NCI-H2081 (cell line): ENCODE measurements at places on chromosomes 12 and 14.

DNA sequence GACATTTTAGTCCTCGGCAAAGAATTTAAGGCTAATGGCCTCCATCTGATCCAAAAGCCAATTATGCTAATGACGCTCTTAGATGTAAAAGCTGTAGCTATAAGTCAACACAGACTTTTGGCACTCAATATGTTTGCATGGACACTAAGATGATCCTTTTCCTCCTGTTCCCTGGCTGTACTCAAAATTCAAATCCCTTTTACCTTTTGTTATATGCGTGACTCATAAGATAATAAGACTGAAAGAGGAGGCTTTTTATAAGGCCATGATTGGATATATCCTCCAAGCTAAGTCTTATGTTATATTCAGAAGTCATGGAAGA, 89.8 kb downstream of the PDZRN4 start:
- DNase-seq, result peak; percentile 26

GRCh38 chr12:21775133-21775820, 771 bp upstream of the KCNJ8 start:
- DNase-seq, result no peak

GRCh38 chr12:111842556-111843396, 748 bp downstream of the MAPKAPK5 start:
- no peak for DNase-seq

DNA sequence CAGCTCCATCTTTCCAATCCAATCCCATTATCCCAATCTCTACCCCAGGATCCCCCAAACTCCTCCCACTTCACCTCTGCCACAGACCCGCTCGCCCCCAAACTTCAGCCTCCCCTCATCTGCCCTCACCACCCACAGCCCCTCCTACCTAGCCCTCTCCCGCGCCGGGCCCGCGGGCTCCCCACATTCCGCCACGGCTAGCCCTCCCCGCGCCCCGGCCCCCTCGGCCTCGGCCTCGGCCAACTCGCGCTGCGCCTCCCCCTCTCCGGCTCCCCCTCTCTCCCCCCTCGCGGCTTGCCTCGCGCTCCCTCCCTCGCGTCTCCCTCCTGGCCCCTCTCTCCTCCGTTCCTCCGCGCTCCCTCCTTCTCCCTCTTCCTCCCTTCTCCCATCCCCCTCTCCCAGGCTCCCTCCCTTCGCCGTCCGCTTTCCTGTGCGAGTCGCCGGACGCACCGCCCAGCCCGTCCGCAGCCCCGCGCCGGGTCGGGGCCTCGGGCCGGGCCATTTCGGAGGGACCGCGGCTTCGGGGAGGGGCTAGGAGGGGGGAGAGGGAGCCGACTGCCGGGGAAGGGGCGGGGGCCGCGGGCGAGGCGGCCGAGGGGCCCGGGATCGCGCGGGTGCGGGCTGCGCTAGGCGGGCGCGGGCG, at the start of gene ATN1:
ATN1 (plus strand) TSS at position 581 of the 643 bp plus-strand sequence. CDS start 6,043 bp downstream, outside the sequence.
- peak; percentile 51 for DNase-seq

GRCh38 chr12:131218026-131218922, 264.6 kb downstream of the ADGRD1 start:
- DNase-seq, result no peak

DNA sequence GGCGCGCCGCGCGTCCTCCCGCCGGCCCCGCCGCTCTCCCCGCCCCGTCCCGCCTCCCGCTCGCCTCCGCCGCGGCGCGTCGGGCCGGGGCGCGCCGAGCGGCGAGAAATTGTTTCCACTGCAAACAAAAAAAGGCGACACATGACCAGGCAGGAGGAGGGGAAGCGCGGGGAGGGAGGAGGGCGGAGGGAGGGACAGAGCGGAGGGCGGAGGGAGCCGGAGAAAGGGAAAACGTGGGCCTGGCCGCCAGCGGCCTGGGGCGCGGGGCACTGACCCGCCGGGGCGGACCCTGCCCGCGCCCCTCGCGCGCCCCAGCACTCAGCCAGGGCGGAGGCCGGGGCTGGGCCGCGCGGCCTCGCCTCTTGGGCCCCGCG, at the start of gene FOXN3:
FOXN3 (minus strand) TSS at position 143 of the 374 bp plus-strand sequence. CDS start 4,757 bp downstream, outside the sequence.
- peak; percentile 91 for DNase-seq

- no peak for DNase-seq
Measured at GRCh38 chr12:3572560-3572959, 81.6 kb downstream of the PRMT8 start.

DNA sequence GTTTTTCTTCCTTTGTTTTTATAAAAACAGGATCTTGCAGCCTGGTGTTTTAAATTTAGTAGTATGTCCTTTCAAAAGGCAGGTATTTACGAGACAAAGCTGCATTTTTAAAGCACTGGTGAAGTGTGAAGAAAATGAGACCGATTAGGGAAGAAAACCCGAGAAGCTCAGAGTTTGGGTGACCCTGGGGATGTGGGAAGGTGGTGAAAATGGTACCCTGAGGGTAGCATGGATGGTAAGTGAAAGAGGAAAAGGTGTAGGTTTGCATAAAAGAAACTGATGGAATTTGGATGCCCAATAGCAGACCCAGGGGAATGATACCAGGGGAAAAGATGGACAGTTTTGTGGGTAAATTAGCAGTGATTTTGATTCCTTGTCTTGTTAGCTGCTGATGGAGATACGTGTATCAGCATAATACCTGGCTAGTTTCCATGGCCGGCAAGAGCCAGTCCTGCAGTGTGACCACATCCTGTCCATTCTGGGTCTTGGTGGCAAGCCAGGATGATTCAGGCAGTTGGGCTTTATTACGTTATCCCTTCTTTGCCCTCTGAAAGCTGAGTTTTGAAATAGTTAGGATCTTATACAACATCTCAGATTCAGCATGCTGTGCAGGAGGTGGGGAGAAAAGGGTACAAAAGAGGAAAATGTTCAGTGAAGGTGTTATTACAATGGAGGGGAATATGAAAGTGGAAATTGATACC, 8.9 kb downstream of the BICD1 start:
- peak; percentile 32 for DNase-seq

DNA sequence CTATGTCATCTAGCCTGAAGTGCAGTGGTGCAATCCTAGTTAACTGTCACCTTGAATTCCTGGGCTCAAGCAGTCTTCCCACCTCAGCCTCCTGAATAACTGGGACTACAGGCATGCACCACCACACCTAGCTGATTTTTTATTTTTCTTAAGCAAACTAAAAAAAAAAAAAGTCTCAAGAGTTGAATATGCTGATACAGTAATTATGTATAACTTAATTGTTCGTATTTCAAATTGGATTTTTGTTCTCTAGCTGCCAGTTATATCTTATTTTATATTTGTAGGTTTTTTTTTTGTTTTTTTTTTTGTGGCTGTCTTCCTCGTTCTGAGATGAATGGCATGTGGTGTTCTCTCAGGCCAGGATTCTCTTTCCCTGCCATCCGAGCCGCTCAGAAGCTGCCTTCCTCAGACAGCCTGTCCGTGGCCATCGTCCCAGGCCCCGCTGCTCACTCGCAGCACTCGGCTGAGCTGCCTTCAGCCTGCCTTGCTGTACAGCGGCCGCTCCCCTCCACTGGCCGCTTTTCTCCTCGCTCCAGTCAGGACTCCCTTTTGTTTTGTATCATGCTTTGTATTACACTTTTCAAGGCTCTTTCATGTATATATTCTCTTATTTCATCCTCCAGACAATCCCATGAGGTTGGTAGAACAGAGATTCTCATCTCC, 53.3 kb downstream of the WDR20 start:
- no peak for DNase-seq

- DNase-seq, result peak; percentile 89
Measured at GRCh38 chr12:16165506-16165905, 112.0 kb downstream of the SLC15A5 start.

DNA sequence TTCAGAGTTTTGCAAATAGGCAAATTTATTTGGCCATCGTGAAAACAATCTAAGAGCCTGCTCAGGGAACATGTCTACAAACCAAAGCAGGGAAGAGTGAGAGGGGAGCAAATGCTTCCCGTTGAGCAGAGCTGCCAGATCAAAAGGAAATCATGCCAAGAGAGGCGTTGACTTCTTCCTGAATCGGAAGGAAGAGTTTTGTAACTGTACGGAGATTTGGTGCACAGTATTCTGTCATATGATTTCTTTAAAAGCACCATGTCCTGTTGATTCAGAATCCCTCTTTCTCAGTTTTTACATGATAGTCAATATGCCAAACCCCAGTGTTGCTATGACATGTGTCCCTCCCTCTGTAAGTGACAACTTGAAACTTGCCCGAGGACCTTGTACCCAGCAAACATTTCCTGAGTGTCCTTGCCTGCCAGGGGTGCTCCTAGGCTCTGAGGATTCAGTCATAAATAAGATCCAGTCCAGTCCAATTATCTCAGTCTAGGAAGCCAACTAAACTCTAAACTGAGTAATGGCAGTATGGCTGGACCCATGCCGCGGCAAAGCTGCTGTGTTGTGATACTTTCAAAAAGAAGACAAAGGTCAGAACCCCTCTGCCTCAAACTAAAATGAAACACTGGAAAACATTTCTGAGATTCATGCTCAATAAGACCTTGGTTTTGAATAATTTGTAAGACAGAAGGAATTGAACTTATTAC, 300.1 kb upstream of the FKBP4 start:
- no peak for DNase-seq

GRCh38 chr14:20487396-20487725, 18.0 kb upstream of the RNASE10 start:
- no peak for DNase-seq

- no peak for DNase-seq
Measured at GRCh38 chr14:77478796-77479195, 19.8 kb downstream of the ISM2 start.

- DNase-seq, result no peak
Measured at GRCh38 chr12:119565404-119565803, 28.2 kb upstream of the TMEM233 start.

GRCh38 chr14:55458800-55459515, 18.5 kb upstream of the TBPL2 start:
- DNase-seq, result no peak

DNA sequence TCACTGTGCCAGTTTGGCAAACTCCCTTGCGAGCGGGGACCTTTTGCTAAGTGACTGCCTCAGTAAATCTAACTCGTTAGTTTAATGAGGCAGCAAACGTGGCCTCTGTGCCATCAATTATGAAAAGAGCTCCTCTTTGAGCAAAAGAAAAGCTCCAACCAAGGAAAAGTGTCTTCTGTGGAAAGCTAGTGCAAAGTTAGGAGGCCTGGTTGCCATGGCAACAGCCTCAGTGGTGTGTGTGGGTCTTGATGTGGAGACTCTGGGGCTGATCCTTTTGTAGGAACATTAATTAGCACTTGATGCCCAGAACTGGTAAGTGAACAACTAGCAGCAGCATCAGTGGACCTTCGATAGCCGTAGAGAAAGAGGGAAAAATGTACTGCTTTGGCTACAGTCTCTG, 145.7 kb downstream of the CHST11 start:
- no peak for DNase-seq

DNA sequence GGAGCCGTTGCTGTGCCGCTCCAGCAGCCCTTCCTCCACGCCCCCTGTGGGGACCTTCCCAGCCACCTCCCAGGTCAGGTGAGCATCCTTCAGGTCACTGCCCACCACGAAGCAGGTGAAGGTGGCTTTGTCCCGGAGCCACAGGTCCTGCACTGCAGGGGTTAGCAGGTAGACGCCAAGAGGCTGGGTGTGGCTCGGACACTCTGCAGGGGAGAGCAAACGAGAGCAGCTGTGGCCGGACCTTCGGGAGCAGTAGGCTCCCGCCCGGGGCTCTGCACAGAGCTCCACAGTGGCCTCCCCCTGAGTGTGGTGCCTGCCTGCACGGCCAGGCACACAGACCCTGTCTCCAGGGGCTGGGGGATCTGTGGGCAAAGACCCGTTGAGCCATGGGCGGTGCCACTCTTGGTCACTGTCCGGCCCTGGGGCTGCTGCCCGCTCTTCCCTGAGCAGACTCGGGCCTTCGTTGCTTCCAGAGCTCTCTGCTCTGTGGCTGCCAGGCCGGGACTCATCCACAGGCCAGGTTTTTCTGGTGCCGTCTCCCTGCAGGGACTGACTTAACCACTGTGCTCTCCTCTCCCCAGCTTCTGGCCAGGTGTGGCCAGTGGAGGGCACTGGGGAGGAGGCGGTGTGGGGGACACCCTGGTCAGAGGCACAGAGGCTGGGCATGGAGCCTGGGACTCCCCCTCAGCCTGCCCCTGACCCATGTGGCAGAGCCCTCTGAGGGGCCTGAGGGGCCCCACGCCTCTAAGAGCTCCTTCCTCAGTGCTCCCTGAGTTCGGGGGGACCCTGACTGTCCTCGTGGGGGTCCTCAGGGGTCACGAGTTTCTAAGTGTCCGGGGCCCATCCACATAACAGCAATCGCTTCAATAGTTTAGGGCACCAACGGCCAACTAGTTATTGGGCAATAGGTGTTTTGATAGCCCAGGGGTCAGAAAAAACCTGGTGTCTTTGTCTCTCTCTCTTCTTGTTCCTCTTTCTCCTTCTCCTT, 314.9 kb downstream of the TMEM121 start:
- no peak for DNase-seq

DNA sequence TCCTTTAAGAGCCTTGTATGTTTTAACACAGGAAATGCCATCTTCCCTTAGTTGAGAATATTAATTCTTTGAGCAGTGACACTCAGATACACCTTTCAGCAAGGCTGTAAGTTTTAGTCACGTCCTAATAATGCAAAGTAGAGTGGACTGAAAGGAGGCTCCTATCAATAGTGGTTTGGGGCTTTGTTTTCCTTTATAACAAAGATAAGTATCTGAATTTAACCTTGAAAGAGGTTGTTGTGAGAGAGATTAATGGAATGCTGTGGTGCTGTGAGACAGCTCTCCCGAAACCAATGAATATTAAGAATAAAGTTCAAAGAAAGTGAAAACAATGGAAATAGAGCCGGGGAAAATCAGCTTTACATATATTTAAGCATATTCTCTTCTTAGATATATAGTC, 259.6 kb downstream of the ERC1 start:
- no peak for DNase-seq

DNA sequence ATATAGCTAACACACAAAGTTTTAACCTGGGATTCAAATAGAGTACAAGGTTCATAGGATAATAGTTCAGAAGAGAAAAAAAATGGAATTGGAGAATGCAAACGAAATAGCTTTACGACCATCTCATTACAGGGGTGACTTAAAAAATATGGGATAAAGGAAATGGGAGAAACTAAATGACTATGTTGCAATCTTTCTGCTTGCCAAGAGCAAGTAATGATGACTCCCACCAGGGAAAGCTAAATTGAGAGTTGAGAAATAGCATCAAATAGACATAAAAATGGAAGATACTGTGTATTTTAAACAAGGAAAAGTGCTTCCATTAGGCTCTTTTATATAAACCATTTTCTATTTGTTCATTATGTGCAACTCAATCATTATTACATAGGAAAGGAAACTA, 155.7 kb upstream of the ATXN7L3B start:
- no peak for DNase-seq

DNA sequence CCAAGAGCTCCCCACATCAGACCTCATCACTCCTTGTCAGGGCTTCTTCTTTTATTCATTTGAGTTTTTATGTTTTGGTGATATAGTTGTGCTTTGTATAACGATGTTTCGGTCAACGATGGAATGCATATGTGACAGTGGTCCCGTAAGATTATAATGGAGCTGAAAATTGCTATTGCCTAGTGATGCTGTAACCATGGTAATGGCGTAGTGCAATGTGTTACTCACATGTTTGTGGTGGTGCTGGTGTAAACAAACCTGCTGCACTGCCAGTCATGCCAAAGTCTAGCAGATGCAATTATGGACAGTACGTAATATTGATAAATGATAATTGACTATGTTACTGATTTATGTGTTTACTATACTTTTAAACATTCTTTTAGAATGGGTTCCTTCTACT, 16.3 kb downstream of the CYP46A1 start:
- DNase-seq, result no peak
